Nucleus accumbens (tissue), 56 donors: ENCODE measurements at places on chromosomes 6 and 20.

DNA sequence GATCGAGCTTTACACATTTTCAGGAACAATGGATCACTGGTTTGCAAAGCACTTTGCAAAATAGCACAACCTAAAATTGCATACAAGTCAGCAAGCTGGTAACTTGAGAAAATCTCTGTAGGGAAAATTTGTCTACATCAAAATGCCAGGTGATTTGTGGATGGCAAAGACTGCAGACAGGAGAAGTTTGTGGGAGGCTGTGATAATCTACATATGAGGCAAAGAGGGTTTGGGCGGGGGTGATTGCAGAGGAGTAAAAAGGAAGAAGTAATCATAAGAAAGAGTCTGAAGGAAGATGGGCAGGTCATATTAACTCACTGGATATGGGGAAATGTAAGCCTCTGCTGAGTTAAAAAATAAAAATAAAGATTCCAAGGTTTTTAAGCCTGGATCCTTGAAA is 166.3 kb upstream of the STXBP5 start:
- no peak for DNase-seq

DNA sequence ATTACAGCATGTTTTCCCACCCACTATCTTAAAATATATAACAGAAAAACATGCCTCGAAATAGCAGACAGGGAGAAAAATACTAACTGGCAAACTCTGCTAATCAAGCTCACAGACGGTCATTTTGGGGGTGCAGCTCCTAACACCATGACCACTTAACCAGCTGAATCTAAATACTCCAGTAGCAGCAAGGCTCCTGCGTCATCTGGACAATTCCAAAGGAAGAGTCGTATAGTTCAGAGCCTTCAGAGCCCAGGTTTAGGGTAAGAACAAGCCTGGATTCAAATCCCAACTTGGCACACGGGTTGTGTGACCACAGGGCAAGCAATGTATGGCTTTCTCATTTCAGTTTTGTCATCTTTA is 81.3 kb upstream of the COL21A1 start:
- DNase-seq: no peak

GRCh38 chr6:169513478-169514193 is 188.2 kb downstream of the WDR27 start:
- DNase-seq: no peak

- no peak for DNase-seq
These were observed 14.0 kb upstream of the FAM50B start for GRCh38 chr6:3835055-3835731.

GRCh38 chr20:63116412-63117106 is 99.4 kb downstream of the YTHDF1 start:
- no peak for DNase-seq

DNA sequence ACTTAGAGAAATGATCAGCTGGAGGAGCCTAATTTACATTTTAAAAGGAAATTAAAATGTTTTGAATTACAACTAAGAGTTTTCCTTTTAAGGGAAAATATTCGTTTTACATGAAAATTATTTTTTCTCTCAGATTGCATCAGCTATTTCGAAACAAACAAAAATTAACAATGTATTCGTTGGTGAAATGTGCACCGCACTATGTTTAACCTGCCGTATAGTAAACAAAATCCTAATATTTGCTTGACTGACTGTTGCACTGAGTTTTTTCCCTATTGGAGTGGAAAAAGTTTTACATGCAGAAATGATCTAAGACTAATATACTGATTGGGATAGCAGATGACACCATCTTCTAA is 5.7 kb downstream of the PDE10A start:
- DNase-seq: no peak

GRCh38 chr6:106275692-106276091 is 49.9 kb downstream of the ATG5 start:
- no peak for DNase-seq

DNA sequence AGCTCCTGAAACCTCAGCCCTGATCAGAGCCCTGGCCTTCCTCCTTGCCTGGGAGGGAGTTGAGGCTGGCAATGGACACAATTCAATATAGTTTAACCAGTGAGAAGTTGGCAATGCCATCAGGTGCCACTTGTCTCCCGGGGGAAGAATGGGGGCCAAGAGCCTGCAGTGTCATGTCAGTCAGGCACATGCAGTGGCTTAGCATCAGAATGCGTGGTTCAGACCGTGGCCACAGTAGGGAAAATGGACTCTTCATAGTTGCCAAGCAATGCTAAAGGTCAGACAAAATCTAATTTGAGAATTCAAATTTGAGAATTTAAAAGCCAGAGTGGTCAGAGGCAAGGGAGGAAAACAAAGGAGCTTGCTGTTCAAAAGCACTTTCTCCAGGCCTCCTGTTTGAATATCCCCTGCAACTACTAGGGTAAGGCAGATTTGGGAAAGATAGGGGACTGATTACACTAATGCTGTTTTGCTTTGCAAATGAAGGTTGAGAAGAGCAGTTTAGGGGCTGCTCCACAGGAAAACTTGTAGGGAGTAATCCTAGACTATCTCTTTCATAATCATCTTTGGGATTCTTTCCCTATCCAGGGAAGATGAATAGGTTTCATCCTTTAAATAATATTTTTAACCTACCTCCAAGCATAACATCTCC is 33.1 kb upstream of the CLIC5 start:
- DNase-seq: no peak

DNA sequence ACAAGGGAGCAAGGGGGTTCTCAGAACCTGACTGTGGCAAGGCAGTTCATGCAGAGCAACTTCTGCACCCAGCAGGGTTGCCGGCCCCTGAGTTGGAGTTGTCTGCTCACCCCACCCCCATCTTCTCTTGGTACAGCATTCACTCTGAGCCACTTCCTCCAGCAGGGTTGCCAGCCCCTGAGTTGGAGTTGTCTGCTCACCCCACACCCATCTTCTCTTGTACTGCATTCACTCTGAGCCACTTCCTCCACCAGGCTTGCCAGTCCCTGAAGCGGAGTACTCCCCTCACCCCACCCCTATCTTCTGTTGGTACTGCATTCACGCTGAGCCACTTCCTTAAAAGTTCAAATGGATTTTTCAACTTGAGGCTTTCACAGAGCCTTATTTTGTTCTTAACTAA is 79.7 kb upstream of the SYNDIG1 start:
- no peak for DNase-seq

GRCh38 chr20:51400051-51400926 is 142.2 kb downstream of the NFATC2 start:
- no peak for DNase-seq

GRCh38 chr6:15577106-15577505 is 85.7 kb downstream of the DTNBP1 start:
- DNase-seq: no peak

GRCh38 chr6:102474041-102474807 is 1080.7 kb downstream of the GRIK2 start:
- DNase-seq: no peak

DNA sequence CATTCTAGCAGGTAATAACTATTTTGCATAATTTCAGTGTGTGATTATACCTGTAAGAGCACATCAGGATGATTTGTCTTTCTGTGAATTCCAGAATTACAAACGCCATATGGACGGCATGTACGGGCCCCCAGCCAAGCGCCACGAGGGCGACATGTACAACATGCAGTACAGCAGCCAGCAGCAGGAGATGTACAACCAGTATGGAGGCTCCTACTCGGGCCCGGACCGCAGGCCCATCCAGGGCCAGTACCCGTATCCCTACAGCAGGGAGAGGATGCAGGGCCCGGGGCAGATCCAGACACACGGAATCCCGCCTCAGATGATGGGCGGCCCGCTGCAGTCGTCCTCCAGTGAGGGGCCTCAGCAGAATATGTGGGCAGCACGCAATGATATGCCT is 122.7 kb downstream of the TMEM242 start:
- DNase-seq: no peak

GRCh38 chr6:13924146-13924948 is 405 bp upstream of the RNF182 start:
- peak; percentile 29 for DNase-seq

DNA sequence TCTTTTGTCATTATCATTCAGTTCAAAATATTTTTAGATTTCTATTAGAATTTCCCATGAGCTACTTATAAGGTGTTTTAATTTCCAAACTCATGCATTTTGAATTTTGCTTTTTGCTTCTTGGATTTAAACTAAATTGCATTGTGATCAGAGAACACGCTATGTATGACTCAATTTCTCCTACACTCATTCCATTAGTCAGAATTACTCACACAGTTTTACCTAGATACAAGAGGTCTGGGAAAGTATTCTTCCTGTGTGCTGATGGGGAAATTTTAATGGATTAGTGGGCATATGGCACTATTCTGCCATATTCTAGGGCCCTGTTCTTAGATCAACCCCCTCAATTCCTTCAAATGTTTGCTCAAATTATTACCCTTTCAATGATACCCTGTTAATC is 49.9 kb upstream of the BMP5 start:
- no peak for DNase-seq

- no peak for DNase-seq
These were observed 87.8 kb downstream of the KIF16B start for GRCh38 chr20:16485401-16485800.

DNA sequence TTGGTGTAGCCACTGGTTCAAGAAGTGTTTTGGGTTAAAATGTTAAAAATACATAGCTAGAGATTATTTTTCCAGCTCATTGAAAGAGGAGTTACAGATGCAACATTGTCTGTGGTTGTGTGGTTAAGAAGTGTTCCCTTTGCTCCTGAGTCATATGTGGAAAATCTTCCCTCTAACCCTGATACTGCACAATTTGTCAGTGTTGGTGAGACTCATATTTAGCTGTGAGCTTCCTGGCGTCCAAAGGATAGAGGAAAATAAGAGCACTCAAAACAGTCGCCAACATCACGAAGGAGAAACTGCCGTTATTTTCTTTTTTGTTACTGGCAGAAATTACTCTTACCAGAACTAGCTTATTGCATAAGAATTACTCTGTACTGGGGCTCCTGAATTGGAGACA is 250.4 kb downstream of the CDH4 start:
- no peak for DNase-seq

DNA sequence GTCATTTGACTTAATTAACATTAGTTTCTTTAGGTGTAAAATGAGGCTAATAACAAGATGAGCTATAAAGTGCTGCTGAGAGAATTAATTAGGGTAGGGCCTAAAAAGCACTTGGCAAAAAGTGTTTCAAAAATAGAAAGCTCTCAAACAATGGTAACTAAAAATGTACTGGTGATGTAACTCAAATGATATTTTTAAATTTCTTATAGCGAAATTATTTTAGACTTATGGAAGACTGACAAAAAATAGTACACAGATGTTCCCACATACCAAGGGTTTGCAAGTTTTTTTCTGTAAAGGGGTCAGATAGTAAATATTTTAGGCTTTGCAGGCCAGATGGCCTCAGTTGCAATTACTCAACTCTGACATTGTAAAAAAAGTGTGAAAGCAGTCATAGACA is 190.7 kb upstream of the UFL1 start:
- no peak for DNase-seq

DNA sequence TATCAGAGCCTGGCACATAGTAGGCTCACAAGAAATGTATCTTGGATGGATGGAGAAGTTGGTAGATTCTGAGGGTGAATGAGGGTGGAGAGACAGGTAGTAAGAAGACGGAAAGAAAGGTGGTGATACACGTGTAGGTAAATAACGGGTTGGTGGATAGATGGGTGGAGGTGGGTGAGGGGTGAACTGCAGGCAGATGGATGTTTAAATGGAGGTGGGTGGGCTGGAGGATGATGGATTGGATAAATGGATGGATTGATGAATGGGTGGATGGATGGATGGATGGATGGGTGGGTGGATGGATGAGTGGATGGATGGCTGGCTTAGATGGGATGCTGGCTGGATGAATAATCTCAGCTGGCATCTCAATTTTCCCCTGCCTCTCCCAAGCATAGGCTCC is 9.9 kb downstream of the CDH22 start:
- DNase-seq: no peak

GRCh38 chr6:44096612-44097011 is 30.6 kb downstream of the MRPL14 start:
- DNase-seq: peak; percentile 54

DNA sequence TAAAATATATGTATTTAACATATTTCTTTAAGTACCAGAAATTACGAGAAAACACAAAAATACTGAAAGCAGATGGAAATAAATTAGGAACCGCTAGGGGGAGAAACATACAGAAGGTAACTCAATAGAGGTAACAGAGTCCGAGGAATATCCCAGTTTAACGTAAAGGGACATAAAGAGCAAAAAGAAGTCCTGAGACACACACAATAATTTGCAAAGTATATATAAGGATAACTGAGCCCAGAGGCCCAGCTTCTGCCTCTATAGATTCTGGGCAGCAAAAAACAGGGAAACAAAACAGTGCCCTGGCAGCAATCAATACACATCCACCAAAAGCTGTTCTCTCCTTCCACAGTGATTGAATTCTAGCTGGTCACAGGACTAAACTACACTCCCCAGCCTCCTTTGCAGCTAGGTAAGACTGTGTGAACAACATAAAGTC is 15.1 kb downstream of the TBC1D32 start:
- DNase-seq: no peak
